Upper lobe of left lung (tissue), 6 donors: ENCODE measurements at places on chromosomes 1 and 21. TPM values are rescaled to one million over a fixed set of nuclear protein-coding genes. Genes with fewer than 3 reads are reported as not detected.

PKLR gene
- total RNA-seq = not detected

WNT3A gene
- total RNA-seq = 19.6 TPM

TDRD10 gene
- 6.7 TPM for total RNA-seq

PKP1 gene
- 1.0 TPM for total RNA-seq

ZNF281 gene
- 16.9 TPM for total RNA-seq

ATP6V1G3 gene
- not detected for total RNA-seq

FCRL6 gene
- 5.2 TPM for total RNA-seq

IRF6 gene
- 11.5 TPM for total RNA-seq

COL11A1 gene
- 1.0 TPM for total RNA-seq

NBPF26 gene
- total RNA-seq = 1.3 TPM

CDCA8 gene
- 1.1 TPM for total RNA-seq

CD1C gene
- not detected for total RNA-seq

IARS2 gene
- 47.7 TPM for total RNA-seq

MMEL1 gene
- 5.5 TPM for total RNA-seq

CLK2 gene
- total RNA-seq = 47.9 TPM

TCHHL1 gene
- total RNA-seq = not detected

GFI1 gene
- total RNA-seq = 2.0 TPM

ACTA1 gene
- total RNA-seq = 0.17 TPM

CD1B gene
- total RNA-seq = not detected

FAM177B gene
- 0.79 TPM for total RNA-seq

DONSON gene
- 19.2 TPM for total RNA-seq

PRKAB2 gene
- 22.0 TPM for total RNA-seq

RBP7 gene
- 7.2 TPM for total RNA-seq

LCE1E gene
- not detected for total RNA-seq

PAQR6 gene
- 3.8 TPM for total RNA-seq

APCS gene
- 0.47 TPM for total RNA-seq

FCRL2 gene
- 2.1 TPM for total RNA-seq

CHD5 gene
- 1.0 TPM for total RNA-seq

SEMA6C gene
- total RNA-seq = 2.1 TPM
